ENCODE measurements at places on chromosomes 1 and 21.
A peak's percentile ranks its signal among the peaks of the same experiment; 100 is the strongest.

GRCh38 chr1:198667807-198668206 is 29.0 kb downstream of the PTPRC start:
- DNase-seq, result peak; percentile 72

GRCh38 chr1:16167331-16168143 is 11.7 kb upstream of the EPHA2 start:
- DNase-seq, result peak; percentile 34

DNA sequence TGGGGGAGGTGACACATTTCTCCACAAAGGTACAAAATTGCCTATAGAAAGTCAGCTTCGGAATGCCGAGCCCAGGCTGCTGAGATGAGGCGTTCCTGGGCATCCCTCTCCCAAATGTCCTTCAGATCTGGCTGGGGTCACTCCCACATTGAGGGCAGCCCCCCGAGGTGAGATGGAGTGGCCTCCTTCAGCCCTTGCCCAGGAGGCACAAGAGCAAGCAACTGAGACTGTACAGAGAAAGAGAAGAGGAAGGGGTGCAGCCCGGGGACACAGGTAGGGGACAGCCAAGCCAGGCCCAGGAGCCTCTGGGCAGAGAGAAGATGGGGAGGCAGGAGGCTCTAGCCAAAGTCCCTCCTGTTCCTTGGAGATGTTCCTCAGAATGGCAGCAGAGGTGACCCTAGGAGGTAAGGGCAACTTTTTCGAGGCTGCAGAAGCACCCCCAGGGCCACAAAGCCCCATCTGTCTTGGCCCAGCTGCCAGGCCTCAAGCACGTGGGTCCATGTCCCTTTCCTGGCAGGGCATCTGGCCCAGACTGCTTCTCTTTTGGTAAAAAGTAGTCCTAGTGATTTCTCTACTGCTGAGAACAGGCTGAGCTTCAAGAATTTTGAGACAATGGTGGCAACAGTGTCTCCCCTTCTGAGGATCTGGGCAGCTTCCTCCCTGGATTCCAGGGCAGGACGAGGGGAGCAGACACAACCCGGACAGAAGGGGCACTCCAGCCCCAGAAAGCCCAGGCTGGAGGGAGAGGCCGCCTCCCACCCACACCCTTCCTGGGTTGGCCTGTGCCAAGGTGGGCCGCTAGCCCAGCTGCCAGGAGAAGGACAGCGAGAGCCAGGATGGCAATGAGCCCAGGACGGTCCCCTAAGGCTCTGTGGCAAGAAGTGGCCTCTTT is 68.0 kb downstream of the LRRN2 start:
- DNase-seq, result no peak

GRCh38 chr1:189654906-189655305 is 822.8 kb downstream of the BRINP3 start:
- peak; percentile 43 for DNase-seq

DNA sequence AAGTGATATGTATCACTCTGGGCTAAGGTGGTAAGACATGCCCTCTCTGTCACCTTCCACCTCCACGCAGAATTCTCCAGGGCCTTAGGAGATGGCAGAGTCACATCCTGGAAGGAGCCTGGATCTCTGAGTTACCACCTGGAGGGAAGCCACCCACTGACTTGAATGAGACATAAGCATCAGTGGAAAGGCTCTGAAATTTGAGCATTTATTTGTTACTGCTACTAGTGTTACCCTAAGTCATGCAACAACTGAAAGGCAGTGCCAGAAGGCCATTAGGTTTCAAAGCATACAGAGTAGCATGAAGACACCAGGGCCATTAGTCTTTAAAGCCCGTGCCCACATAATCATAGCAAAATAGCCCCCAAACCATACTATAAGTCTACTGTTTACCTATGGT is 230.3 kb upstream of the IRF2BP2 start:
- DNase-seq, result no peak

GRCh38 chr1:43276673-43277072 is 6.9 kb downstream of the TMEM125 start:
- no peak for DNase-seq

DNA sequence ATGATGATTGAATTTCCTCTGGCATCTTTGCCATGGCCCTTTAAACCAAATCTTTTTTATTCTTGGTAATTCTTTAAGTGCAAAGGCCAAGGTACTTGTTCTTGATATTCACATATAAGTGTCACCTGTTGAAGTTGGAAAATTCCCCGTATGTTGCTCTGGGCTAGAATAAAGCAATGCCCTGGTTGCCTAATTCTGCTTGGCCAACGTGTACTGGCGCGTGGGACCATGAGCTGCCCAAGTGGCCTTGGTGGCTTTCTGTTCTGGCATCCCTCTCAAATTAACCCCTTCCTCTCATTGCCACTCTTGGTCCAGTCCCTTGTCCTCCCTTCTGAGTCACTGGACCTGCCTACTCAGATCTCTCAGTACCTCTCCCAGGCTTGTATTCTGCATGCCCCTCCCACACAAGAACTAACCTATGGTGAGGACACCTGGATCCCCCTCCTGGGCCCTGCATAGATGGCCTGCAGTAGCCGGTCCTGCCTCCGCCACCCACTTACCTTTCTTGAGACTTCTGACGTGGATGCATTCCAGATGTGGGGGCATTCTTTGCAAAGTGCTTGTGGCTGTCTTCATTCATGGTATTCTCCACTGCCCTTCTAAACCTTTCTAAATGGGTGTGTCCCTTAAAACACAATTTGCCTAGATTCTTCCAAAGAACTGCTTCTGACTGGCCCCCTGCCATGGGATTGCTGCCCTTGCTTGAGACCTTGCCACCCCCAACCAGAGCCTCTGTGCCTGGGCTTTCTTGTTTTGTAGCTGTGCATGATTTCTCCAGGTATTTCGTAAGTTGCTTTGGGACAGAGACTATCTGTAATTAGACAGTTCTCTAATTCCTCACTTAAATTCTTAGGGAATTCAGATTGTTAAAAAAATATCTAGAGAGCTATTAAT is 152.4 kb downstream of the GALNT2 start:
- no peak for DNase-seq

DNA sequence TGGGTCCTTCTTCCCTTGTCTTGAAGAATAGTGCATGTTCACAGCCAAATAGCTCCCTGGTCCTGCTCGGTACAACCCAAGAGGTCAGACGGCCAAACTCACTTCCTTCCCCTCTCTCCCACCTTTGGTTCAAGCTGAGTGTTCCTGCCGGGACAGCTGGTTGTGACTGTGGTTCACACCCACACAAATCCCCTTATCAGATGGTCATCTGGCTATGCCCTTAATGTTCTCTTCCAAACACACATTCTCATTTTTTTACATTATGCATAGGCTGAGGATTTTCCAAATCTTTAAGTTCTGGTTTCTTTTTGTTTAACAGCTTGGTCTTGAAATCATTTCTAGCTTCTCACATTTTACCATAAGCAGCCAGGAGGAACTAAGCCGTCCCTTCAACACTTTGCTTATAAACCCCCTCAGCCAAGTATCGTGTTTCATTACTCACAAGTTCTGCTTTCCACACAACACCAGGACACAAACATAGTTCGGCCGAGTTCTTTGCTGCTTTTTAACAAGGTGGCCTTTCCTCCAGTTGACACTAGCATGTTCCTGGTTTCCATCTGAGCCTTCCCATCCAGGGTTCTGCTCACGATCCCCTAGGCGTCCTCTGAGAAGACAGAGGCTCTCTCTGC is 19.7 kb upstream of the TSPEAR start:
- DNase-seq, result no peak

GRCh38 chr1:9239622-9240401 is 5.2 kb downstream of the H6PD start:
- peak; percentile 60 for DNase-seq

DNA sequence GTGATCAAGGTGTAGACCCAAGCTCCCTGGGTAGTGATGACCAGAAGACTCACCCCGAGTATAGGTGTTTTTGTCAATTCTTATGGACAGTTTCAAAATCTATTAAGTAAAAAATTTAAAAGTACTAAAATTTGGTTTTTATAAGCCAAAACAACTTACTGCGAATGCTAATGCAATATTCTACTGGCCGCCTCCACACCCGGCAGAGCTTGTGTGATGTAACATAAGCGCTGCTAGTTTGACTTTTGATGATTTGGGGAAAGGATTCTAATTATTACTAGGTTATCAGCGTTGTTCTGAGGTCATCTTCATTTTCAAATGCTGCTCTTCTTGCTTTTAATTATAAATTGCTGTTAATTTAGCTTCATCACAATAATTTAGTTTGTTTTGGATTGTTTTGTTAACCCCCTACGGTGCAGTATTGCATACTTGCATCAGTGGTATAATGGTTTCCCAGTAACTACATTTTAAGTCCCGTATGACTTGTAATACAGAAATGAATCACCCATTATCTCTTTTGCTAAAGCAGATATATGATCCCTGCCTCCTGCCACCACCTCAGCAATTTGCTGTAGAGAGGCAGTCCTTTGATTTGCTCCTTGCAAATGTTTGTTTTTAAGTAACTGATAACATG is 178.0 kb downstream of the SDCCAG8 start:
- peak; percentile 25 for DNase-seq

- DNase-seq, result no peak
Measured at GRCh38 chr1:173867141-173867752, 542 bp downstream of the GAS5 start.

DNA sequence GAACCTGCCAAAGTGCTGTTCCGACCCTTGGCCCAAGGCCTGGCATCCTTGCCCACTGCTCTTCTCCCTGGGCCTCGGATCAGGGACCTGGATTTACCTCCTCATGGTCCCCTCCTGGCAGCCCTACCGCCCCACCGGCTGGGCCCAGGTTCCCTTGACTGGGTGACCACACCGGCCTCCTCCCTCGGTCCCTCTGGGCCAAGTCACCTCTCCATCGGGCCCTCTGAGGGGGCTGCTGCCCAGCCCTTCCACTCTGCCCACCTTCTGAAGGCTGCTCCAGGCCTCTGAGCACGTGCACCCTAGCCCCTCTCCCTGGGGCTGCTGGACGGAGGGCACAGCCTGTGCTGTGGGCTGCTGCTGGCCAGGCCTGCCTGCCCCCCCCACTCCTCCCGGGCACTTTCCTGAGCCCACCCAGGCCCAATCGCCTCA is 9.3 kb upstream of the MMEL1 start:
- DNase-seq, result no peak

- no peak for DNase-seq
Measured at GRCh38 chr1:162218975-162219374, 149.5 kb downstream of the NOS1AP start.

DNA sequence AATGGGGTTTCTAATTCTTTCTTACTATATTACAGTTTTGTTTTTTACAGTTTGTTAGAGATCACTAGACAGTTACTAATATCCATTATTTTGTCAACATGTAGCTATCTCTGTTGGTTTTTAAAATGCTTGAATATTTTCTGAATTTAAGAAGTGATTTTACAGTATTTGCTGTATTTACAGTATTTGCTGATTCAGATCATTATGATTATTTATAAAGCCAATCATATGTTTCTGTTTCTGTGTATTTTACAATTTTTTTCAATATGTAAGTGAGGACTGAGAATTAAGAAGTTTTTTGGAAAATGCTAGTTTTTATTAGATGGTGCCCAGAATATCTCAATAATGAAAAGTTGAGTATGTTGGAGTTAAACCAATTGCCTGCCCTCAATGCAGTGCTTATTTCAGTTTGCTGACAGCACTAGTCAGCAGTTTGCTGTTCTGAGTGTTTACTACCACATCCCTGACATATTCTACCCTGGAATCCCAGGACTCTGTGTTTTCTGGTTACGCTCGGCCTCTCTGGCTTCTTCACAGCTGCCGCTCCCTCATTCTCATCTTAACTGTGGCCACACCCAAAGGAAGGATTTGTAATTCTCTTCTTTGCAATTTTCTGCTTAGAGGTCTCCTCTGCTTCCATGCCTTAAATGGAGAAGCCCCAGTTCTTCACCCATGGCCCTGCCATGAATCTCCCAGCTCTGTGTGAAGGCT is 68.0 kb upstream of the BACH1 start:
- peak; percentile 26 for DNase-seq

DNA sequence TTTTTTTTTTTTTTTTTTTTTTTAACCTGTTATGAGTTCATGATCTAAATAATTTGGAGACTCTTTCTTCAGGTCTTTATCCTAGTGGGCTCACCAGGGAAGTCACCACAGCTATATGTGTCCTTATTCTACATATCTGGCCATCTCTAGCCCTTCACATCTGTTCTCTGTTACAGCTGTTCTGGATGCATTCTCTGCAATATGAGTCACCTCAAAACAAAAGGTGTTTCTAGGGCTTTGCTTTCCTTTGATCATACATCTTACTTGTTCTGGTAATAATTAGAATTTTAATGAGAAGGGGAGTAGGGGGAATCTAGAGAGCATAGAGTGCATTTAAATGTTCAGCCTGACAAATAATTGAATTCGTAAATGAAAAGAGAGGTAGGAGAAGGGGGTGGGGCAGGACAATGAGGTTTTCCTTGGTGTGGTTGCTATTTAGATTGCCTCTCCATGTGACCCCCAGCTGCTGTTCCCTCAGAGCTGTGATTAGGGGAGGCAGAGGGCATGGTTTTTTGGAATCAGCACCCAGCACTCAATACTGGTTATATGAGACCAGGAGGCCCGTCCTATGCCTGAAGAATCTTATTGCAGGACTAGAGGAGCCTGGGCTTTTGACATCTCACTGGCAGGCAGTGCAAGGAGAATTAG is 8.0 kb downstream of the SYT6 start:
- DNase-seq, result peak; percentile 19

GRCh38 chr1:1758692-1759455 is 19.4 kb downstream of the NADK start:
- DNase-seq, result no peak

GRCh38 chr1:41615316-41615715 is 130.8 kb upstream of the EDN2 start:
- DNase-seq, result no peak

DNA sequence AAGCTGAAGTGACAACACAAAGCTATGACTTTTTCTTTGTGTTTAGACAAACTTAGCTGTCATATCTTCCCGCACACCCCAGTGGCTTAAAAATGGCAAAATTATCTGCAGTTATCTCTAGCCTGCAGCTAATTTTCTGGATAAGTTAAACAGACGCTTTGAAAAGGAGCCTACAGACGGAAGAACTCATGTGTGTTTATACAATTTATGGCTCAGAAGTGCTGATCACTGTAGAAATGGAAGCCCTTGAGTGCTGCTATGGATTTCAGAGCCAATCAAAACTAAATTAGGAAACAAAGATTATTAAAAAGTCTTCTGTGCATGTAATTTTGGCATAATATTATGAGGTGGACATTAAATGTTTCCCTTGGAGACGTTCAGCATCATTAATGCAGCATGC is 11.6 kb downstream of the NTNG1 start:
- no peak for DNase-seq

DNA sequence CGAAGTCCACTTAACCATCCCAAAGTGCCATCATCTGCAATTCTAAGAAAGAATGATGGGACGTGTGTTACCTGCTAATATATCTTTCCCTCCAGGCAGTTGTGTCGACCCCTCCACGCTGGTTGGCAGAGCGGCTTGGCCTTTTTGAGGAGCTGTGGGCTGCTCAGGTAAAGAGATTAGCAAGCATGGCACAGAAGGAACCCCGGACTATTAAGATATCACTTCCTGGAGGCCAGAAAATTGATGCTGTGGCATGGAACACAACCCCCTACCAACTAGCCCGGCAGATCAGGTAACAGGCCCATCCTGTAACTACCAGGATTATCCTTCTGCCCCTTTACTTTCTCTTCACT is 520 bp downstream of the TARS2 start:
- DNase-seq, result no peak
